Fibroblast of mammary gland (primary cell): ENCODE measurements at places on chromosomes 12 and 14.

GRCh38 chr14:54687750-54688119, 120.8 kb downstream of the SAMD4A start:
- no peak for DNase-seq

- peak; percentile 6 for DNase-seq
These were observed 64.9 kb downstream of the LGR5 start for GRCh38 chr12:71504476-71504875.

DNA sequence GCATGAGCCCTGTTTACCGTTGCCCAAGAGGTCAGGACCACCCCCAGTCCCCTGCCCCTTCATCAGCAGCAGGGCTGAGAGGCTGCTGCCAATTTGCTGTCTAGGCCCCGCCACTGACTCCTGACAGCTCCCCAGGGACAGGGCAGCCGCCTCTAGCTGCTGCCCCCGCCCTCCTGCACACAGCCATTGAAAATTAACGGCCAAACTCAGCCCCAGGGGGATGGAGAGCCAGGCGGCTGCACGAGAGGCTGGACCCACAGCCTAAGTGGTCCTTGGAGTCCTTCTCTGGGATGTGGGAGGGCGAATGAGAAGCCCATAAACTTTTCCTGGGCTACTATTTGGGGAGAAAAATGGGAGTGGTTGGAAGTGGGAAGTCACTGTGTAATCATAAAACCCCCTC, 4.6 kb downstream of the FOXN4 start:
- DNase-seq: no peak

DNA sequence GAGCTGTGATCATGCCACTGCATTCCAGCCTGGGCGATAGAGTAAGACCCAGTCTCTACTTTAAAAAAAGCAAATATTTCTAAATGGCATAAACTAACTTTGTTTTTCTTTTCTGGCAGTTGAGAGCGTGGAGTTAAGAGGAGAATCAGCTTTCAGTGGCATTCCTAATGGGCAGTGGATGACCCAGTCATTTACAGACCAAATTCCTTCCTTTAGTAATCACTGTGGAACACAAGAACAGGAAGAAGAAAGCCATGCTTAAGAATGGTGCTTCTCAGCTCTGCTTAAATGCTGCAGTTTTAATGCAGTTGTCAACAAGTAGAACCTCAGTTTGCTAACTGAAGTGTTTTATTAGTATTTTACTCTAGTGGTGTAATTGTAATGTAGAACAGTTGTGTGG, 21.2 kb downstream of the TDG start:
- DNase-seq: no peak

GRCh38 chr12:54662026-54662425, 13.9 kb upstream of the DCD start:
- DNase-seq: no peak

- no peak for DNase-seq
These were observed 25.9 kb downstream of the FUT8 start for GRCh38 chr14:65438266-65438933.

DNA sequence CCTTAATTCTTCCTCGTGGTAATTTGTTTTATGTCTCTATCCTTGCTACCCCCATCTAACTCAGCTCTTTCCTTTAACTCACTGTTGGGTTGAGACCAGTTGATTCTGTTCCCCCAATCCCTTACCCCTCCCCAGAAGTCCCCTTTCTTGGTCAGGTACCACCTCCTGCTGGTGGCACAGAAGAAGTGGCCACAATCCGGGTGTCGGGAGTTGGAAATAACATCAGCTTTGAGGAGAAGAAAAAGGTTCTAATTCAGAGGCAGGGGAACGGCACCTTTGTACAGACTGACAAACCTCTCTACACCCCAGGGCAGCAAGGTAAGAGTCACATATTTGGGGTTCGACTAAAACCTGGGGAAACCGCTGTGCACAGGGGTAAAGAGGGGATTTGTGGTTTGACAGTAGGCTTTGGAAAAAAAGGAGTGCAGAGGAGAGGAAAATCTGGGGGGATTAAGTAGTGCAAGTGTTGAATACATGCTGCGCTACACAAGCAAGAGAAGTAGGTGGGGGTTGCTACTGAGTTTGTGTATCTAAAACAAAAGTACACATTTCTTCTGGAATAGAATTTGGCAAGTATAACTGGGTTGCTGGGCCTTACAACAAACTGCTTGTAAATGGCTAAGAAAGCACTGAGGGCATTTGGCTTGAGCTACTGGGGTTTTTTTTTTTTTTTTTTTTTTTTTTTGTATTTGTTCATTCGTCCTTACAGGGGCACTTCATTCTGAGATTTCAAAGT, 1.3 kb downstream of the A2ML1 start:
- peak; percentile 16 for DNase-seq

- DNase-seq: peak; percentile 52
These were observed 1.5 kb upstream of the HRK start for GRCh38 chr12:116882742-116883141.

- DNase-seq: no peak
These were observed 40.1 kb upstream of the YAF2 start for GRCh38 chr12:42278128-42278510.

DNA sequence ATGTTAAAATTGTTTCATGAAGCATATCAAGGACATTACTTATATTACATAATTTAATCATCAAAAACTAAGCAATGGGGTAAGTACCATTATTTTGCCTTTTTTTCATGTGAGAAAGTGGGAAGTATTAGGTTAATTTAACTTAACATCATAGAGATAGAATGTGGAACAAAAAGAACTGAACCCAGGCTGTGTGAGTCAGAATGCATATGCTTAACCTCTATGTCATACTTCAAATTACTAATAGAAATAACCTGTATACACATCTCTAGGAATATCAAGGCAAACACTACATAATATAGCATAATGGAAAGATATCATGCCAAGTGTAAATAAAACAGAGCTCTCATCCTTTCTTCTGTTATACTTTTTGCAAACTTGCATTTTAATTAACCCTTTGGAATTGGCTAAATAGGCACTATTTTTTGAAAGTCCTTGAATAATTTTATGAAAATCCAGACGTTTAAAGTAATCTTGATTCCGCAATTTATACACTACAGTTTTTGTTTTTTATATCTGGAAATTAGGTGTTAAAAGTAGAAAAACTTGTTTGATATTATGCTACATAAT, 777.7 kb downstream of the SLC6A15 start:
- DNase-seq: peak; percentile 64

DNA sequence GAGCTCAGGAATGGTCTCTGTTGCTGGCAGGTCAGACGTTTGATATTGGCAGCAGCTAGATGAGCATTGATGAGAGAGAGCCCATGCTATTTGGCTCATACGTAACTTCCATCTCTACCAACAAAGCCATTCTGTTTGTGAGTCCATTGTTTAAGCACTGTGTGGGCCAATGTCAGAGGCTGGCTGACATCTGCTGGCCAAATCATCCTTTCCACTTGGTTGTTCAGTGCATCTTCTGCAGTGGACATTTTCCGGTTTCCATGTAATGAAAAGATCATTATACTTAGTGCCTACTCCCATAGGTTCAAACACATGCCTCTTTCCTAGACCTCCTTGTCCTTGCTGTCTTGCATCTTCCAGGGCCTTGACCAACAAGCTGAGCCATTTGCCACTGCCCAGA, 59.2 kb downstream of the IFT81 start:
- DNase-seq: no peak

DNA sequence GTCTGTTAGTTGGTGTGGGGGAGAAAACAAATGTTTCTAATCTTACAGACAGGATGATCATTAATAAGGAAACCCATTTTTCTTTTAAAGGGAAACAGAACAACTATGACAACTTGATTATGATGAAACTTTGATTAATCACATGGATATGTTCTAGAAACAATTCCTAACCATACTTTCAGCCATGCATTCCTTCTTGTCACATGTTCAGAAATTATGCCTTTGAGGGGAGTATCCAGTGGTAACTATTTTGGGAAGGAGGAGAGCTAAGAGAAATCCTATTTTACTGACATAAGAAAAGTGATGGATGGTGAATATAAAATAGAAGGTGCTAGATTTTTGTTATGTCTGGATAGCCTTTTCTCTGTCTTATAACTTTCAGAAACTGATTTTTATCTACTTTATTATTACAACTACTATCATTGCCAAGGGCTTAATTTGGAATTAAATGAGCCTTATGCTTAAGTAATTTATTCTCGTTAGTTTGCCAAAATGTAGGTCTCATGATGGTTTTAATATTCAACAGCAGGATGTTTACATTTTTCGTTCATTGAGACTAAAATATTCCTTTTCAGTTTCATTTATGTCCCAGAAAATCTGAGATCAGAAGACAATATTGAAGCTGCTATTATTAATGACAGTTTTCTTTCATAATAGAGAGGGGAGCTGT, 200.1 kb downstream of the TMTC2 start:
- DNase-seq: no peak

DNA sequence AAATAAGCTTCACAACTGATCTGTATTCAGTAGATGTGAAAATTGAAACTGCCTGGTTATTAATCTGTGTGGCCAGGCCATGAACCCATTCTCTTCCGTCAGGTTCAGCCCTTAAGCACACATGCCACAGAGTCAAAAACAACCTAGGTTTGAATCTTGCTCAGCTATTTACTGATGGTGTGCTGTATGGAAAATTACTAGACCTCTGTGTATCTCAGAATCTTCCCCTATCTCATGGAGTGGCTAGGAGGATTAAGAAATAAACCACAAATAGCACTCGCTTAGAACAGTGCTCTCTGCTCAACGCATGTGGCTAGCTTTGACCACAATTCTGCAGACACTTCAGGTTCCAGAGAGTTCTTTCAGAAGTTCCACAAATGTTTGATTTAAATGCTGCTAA, 240.7 kb upstream of the PLEKHG7 start:
- no peak for DNase-seq

DNA sequence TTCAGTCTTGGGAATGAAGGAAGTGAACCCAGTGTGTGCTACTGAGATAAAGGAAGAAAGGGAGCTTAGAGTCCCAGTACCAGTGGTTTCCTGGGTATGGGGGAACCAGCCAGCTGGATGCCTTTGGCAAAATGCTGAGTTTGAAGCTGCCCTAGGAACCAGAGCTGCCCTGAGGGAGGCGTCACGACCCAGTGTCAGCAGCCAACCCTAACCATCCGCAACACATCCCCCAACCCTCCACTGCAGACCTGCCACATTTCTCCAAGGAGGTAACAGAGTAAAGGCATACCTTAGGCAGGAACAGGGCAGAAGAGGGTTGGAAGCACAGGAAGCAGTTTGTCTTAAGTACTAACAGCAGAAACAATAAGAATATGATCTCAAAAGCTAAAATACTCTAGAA, 28.6 kb downstream of the PRDM4 start:
- DNase-seq: no peak

- DNase-seq: no peak
These were observed 49.5 kb downstream of the GPR137C start for GRCh38 chr14:52602131-52602530.

- no peak for DNase-seq
These were observed 728.9 kb downstream of the SLC16A7 start for GRCh38 chr12:60324746-60325145.

DNA sequence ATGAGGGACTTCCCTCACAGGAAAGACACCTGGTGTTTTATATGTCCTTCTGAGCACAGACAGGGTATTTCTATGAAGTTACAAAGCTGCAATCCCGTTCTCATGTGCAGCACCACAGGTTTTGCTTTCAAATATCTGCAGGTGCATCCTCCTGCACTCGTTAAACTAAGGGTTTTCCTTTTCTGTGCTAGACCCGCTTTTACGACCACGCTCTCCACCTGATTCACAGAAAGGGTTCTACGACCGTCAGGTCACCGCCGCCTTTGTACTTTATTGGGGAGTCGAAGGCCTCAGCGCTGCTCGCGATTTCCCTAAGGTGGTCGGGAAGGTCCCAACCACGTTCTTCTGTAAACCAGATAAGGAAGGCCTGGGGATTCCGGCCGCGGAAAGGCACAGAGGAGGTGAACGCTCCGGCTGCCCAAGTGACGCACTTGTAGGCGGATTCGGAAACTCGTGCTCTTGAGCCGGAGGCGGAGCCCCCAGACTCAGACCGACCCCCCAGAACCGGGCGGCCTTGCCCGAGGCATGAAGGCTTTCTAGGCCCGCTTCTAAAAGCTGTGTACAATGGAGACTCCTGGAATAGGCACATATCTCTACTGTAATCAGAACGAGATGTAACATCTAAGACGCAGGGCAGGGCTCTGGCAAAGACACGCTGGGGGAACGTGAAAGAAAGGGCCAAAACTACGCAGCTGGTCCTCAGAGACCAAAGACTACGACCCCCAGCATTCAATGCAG, 995 bp upstream of the HSP90B1 start:
- peak; percentile 93 for DNase-seq

- no peak for DNase-seq
These were observed 136.8 kb downstream of the SYT1 start for GRCh38 chr12:79001404-79001803.

GRCh38 chr14:76950055-76951020, 78.2 kb downstream of the IRF2BPL start:
- peak; percentile 51 for DNase-seq

GRCh38 chr14:68677476-68677875, 115.4 kb downstream of the ZFP36L1 start:
- peak; percentile 33 for DNase-seq
